Stimulated activated CD8-positive, alpha-beta memory T cell treated with anti-CD3 and anti-CD28 coated beads, Interleukin-12 subunit alpha, Interleukin-12 subunit beta, amount 100 ng/mL, for 4 hours (primary cell): ENCODE measurements at places on chromosomes 12 and 14.

DNA sequence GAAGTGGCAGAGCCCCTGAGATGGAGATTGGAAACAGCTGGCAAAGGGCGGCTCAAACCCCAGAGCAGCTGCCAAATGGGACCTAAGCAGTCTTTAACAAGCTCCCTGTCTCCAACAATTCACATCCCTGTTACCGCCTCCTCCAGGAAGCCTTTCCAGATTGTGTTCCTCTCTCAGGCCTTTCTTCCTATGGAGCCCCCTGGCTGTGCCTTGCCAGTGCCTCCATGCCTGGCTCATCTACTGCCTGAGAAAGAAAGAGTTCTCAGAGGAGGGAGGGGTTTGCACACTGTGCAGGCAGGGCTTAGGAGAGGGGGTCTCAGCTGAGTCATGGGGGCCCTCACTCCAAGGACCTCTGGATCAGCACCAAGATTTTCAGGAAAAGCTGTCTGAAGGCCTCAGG lies 8.8 kb upstream of the KRT74 start:
- DNase-seq = no peak

GRCh38 chr14:87529081-87529480 lies 463.9 kb downstream of the GALC start:
- no peak for DNase-seq

GRCh38 chr14:99754141-99755067 lies 38.8 kb upstream of the EML1 start:
- no peak for DNase-seq

GRCh38 chr12:121202407-121203355 lies 7.2 kb upstream of the P2RX4 start:
- DNase-seq = no peak

GRCh38 chr12:99278899-99279298 lies 368.7 kb upstream of the GARIN6 start:
- DNase-seq = no peak

- no peak for DNase-seq
These were observed 3.9 kb downstream of the ANO4 start for GRCh38 chr12:100798286-100799160.

GRCh38 chr12:76263696-76264095 lies 84.5 kb downstream of the BBS10 start:
- DNase-seq = no peak

DNA sequence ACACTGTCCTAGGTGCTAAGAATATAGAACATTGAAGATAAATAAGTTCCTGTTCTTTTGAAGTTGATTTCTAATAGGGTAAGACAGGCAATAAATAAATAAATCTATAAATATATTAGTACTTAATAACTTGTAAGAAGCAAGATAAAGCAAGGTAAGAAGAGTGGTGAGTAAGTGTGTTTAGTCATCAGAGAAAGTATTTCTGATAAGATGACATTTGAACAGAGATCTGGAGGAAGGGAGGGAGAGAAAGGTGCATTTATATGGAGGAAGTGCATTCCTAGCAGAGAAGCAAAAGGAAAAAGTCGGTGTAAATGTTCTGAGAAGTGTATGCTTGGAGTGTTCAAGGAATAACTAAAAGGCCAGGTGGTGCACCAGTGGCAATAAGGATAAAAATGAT lies 184.4 kb upstream of the GRIP1 start:
- DNase-seq = no peak

DNA sequence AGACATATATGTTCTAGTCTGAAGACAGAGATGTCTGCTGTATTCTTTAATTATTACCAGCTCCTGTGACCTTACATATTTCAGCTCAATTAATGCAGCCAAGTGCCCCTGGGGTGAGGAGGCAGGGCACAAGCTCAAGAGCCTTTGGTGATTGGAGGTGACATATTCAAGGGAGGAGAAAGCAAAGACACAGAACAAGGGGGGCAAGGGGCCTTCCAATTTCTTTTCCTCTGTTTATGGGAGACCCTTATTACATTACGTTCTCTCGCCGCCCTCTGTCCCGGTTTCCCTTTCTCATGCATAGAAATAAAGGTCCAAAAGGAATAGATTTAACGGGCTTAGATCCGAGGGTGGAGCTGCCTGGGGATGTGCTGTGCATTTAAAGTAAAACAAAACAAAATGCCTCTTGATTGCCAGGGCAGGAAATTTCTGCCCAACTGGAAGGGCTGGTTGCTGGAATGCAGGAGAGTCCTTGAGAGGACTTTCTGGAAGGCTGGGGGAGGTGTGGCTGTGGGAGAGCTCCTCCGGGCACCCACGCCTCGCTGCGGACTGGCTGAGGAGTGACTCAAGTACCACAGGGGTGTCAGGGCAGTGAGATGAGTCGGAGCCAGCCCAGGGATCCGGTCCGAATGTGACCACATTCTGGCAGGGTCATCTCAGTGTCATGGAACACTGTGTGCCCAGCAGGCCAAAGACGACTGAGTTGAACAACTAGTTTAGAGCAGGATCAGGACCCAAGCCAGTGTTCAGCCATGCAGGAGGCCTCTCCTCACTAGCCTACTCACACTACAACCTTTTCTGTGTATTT lies 32.1 kb upstream of the GSG1 start:
- DNase-seq = no peak

GRCh38 chr12:131815131-131815530 lies 13.1 kb upstream of the MMP17 start:
- no peak for DNase-seq

DNA sequence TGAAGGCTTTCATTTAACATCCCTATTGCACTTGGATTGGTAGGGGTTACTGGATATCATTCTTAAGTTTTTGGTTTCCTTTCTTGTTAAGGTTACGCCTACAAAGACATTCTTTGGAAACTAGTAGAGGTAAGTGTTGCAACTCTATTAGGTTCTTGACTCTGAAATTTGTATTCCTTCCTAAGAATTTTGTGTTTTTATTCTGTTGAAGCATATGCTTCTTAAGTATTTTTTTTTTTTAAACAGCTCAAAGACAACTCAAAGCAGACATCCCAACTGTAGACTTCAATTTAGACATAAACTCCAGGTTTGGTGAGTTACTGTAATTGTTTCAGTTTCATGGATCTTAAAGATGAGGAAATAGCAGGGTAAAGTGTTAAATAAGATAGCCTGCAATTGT lies 1.1 kb upstream of the RBMS2 start:
- no peak for DNase-seq

DNA sequence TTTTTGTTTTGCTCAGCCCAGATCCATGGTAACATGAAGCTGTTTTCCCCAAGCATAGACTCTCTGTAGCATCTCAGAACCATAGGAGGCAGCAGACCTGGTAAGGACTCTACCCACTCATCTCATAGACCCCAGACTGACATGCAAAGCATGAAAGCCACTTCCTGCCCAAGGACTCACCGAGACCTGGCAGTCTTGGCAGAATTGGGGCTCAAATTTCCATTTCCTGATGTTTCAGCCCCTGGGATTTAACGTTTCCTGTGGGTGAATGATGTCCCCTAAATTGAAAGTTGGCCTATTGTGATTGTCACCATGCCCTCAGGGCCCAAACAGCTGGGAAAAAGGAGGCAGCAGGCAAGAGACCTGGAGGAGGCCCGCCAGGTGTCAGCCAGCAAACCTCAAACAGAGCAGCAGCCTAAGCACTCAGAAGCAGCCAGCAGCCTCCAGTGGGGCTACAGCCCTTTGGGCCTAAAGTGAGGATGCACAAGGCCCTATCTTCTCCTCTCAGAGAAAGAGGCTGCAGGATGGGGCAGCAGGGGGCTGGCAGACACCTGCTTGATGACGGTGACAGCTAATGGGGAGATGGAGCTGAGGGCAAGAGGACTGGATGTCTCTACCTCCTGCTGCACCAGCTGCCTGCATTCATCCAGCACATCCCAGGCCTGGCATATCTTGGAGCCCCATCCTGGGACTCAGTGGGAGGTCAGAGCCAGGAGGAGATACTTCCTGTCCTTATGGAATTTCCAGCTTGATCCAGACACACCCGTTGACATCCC lies 8.5 kb downstream of the KRT85 start:
- no peak for DNase-seq

DNA sequence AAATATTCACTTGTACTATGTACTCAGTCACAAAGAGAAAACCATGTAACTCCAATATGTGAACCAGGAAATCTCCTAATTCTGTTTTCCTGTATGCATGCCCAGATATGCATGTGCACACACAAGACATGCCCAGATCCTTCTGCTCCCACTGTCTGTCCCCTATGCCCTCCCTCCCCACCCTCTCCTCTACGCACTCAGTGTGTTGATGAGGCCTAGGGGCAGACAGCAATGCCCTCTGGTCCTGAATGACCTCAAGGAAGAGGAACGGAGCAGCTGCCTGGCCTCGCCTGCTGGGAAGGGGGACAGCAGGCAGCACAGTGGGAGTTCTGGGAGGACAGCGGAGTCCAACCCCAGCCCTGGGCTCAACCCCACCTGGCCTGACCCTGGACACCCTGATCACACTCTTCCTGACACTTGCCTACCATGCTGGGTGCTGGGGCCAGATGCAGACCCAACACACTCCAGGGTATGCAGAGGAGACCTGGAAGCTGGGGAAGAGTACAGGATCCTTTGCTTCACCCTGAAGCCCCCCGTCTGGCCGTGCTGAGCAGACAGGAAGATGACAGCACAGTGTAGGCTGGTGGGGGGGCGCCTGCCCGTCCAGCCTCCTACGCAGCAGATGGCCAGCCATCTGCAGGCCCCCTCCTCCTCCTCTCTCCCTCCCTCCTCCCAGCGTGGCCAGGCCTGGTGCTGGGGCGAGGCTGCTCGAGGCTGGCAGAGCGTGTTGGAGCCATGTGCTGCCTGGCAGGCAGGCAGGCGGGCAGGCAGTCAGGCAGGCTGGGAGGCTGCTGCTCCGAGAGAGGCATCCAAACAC lies 106.6 kb upstream of the NCOR2 start:
- DNase-seq = no peak

GRCh38 chr14:84409435-84409834 lies 1120.5 kb upstream of the FLRT2 start:
- DNase-seq = no peak

DNA sequence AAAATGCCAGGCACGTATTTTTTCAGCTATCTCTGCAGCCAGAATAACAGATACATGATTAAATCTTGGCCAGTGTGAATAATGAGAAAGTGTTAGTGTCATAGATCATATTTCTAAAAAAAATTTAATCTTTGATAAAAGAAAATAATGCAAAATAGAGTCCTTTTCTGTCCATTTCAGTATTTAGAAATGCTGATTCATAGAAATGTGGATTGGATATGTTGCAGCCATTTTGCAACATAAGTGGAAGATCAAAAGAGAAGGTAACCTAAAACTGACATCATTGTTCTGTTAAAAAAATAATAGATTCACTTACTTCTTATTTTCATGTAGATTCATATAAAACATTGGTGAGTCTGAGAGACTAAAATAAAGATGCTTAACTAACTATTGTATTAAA lies 1010.3 kb downstream of the LRFN5 start:
- no peak for DNase-seq

DNA sequence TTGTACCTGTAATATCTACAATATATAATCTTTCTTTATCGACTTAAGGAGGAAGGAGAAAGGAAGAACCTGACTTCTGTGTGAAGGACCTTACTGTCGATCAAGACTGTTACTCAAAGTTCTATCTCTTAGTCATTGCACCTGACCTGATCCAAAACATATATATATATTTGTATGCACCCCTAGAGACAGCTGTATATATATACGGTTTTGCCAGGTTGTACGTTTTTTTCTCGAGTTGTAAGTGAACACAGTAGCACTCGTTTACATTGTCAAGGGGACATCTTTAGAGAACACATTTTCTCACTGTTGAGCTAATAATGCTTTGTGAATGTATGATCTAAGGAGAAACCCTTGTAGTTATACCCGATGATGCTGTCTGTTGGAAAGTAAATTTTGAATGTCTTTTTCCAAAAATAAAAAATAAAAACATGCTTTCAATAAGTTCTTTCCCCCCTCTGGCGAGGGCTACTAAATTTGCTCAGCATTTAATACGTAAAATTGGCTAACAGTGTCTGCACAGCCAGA lies 536 bp upstream of the SLC35E3 start:
- no peak for DNase-seq

- no peak for DNase-seq
These were observed 3.2 kb upstream of the MEG3 start for GRCh38 chr14:100822532-100823296.

DNA sequence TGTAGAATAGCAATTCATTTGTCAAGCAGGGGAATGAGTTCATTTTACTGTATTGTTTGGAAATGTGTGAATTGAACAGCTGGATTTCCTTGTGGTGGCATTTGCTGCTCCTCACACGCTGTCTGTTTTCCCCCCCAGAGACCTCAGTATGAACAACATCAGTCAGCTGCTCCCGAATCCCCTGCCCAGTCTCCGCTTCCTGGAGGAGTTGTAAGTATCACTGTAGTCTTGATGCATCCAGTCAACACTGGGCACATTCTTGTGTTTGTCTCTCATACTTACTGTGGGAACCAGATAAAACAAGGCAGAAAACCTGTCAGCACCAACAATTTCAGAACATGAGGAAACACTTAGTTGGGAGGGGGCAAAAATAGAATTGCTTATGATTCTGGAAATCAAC lies 64.9 kb downstream of the LGR5 start:
- no peak for DNase-seq

DNA sequence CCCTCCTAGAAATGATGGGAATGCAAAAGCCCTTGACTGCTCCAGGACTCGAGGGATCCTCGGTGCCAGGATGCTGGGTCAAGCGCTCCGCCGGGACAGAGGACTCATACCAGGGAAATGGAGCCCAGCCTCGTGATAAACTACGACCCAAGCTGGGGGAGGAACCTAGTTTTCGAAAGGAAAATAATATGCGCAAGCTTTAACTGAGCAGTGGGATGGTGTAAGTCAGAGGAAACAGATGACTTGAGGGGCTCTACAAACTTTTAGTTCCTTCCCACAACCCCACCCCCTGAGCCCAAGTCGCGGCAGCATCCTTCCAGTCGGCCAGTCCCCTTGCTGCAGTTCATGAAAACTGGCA lies 654 bp upstream of the SUPT16H start:
- DNase-seq = no peak

GRCh38 chr14:75261820-75262219 lies 16.8 kb upstream of the FOS start:
- DNase-seq = no peak

GRCh38 chr12:44774815-44775411 lies 101.2 kb downstream of the NELL2 start:
- peak; percentile 12 for DNase-seq

- no peak for DNase-seq
These were observed 620.0 kb upstream of the SEL1L start for GRCh38 chr14:82153689-82154088.

DNA sequence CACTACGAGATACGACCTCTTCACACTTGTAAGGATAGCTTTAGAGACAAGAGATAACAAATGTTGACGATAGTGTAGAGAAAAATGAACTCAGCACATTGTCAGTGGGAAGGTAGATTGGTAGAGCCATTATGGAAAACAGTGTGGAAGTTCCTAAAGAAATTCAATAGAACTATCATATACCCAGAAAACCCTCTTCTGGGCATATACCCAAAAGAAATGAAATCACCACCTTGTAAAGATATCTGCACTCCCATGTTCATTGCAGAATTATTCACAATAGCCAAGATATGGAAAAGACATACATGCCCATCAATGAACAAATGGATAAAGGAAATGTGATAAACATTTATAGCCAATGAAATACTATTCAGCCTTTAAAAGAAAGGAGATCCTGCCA lies 499.8 kb upstream of the TBX3 start:
- DNase-seq = no peak

- DNase-seq = no peak
These were observed 9.8 kb downstream of the DHRS1 start for GRCh38 chr14:24289649-24290280.

GRCh38 chr14:65239143-65239937 lies 137.0 kb upstream of the MAX start:
- no peak for DNase-seq
